ENCODE measurements at places on chromosomes 4 and X.

GRCh38 chr4:140156529-140157171 is 2.7 kb upstream of the MAML3 start:
- no peak for DNase-seq

DNA sequence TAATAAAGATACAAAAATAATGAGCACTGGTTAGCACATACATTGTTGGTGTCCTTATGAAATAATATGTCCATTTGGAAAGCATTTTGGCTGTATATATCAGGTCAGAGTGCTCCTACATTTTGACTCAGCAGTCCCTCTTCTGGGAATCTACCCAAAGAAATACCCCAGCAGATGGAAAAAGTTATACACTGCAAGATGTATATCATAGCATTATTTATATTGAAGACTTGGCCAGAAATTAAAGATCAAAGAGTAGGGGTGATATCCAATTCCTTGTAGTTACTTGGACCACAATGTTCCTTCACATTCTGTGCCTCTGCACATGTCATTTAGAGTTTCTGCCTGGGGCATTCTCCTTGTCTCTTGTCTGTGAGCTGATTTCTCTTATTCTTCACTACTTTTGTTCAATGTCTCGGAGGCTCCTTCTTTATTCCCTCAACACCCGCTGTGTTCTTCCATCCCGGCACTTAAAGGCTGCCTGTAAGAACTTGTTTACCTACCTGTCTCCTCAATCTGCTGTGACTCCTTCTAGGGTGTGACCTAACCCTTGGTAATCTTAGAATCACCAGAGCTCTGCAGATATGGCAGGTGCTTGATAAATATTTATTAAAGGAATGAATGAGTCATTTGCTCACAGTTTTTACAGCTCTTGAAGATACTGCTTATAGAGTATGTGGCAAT is 3.1 kb upstream of the TSPAN5 start:
- no peak for DNase-seq

DNA sequence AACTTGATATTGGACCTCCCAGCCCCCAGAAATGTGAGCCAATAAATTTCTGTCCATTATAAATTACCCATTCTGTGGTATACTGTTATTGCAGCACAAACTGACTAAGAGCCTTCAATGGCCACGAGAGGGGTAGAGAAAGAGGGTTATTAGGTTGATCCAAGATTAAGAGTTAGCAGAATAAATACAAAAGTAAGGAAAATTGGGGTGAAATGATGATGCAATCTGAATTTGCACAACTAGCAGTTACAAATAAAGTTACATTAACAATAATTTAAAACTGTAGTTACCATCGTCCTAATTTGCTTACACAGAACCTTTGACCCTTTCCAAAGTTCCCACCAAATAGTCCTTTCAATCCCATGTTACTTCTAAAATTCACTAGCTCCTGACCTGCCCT is 54.2 kb downstream of the F8 start:
- no peak for DNase-seq

DNA sequence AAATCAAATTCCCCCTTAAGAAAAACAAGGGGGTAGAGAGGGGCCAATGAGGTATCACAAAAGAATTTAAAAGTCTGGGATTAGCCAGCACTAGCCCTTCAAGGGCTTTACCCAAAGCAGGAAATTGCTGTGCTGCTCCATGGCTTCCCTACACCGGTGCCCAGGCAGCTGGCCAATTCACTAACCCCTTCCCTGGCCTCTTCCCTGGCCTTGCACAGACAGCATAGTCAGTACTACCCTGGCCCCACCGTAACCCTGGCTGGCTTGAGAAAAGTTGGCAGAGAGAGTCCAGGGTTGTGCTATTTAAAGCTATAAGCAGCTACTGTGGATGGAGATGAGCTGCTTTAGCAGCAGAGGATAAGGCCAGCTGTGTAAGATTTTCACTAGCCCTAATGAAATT is 43.1 kb downstream of the ADAMTS3 start:
- no peak for DNase-seq

DNA sequence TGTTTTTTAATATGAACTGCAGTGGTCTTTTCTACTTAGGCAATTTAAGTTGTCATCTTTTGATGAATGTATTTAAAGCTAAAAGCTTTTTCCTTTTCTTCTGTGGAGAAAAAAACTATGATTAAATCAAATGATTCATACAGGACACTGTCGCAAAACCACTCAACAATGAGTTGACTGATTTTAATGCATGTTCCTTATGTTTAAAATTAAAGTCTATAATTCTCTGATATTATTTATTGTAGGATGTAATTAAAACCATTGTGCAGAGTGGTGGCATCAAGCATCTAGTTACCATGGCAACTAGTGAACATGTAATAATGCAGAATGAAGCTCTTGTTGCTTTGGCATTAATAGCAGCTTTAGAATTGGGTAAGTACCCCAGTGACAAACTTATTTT is 172.5 kb downstream of the RAP1GDS1 start:
- no peak for DNase-seq

GRCh38 chrX:9538544-9539045 is 73.7 kb downstream of the TBL1X start:
- DNase-seq: no peak

GRCh38 chr4:62360156-62360545 is 1160.0 kb downstream of the ADGRL3 start:
- DNase-seq: no peak

- peak; percentile 52 for DNase-seq
Measured at GRCh38 chr4:1201851-1202525, 29.6 kb upstream of the SPON2 start.

- DNase-seq: no peak
Measured at GRCh38 chr4:42570221-42570620, 86.7 kb downstream of the ATP8A1 start.

- no peak for DNase-seq
Measured at GRCh38 chr4:24867766-24868296, 45.0 kb downstream of the CCDC149 start.

- DNase-seq: no peak
Measured at GRCh38 chr4:19437008-19437407, 814.7 kb upstream of the SLIT2 start.

DNA sequence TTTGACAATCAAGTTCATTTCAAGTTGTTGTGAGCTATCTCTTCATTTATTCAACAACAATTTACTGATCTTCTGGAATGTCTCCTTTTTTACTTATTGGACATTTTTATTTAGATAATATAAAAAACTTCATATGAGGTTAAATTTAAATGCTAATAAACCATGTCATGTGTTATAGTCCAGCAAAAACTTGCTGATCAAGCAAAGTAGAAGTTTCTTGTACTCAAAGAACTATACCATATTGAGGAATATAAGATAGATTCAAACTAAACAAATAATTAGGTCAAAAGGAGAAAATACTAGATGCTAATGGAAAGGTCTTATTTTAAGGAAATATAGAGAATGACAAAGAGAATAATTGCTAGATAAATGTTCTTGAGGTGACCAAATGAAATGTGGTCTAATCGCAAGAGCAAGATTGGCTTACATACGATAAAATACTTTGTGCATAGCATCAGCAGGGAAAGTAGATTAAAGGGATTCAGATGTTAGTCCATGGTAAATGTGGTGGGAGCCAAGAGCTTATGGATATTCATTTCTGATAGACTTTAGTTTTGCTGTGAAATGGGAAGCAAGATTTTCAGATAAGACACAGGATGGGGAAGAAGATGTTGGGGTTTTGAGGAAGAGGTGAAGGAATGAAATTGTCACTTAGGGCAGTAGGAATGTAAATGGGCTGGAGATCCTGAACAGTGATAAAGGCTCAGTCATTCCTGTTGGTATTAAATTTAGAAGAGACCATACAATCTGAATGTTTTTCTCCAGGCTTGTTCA is 229.5 kb downstream of the MAPK10 start:
- no peak for DNase-seq

GRCh38 chrX:42023122-42023521 is 99.8 kb upstream of the CASK start:
- DNase-seq: no peak

- no peak for DNase-seq
Measured at GRCh38 chr4:21366840-21367239, 581.7 kb downstream of the KCNIP4 start.

- DNase-seq: no peak
Measured at GRCh38 chr4:52748432-52748831, 2.8 kb downstream of the ERVMER34-1 start.

DNA sequence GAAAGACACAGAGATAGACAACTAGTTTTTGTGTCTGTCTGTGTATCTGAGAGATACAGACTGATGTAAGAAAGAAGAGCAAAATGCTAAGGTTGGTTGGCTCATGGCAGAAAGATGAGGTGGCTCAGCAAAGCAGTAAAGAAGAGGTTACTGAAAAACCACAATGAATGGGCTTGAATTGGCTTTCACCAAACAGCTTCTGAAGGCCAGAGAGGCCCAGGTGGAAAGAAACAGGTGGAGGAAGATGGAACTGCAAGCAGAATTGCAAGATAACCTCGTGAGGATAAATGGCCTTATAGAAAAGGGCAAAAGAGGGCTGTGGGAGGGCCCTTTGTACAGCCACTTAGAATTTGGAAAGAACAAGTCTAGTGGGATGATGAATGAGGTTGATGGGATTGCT is 39.6 kb downstream of the GAB3 start:
- DNase-seq: no peak

GRCh38 chr4:13348216-13348615 is 135.9 kb downstream of the RAB28 start:
- DNase-seq: no peak

Measured in activated CD4-positive, alpha-beta T cell treated with anti-CD3 and anti-CD28 coated beads, Interleukin-2, amount 50 U/mL, for 24 hours (primary cell).